ENCODE measurements at places on chromosomes 5 and 9.
A peak's percentile ranks its signal among the peaks of the same experiment; 100 is the strongest.

GRCh38 chr9:91160599-91161464 lies 200.9 kb downstream of the AUH start:
- no peak for DNase-seq

- DNase-seq: no peak
These were observed 8.8 kb downstream of the MSX2 start for GRCh38 chr5:174733091-174733690.

DNA sequence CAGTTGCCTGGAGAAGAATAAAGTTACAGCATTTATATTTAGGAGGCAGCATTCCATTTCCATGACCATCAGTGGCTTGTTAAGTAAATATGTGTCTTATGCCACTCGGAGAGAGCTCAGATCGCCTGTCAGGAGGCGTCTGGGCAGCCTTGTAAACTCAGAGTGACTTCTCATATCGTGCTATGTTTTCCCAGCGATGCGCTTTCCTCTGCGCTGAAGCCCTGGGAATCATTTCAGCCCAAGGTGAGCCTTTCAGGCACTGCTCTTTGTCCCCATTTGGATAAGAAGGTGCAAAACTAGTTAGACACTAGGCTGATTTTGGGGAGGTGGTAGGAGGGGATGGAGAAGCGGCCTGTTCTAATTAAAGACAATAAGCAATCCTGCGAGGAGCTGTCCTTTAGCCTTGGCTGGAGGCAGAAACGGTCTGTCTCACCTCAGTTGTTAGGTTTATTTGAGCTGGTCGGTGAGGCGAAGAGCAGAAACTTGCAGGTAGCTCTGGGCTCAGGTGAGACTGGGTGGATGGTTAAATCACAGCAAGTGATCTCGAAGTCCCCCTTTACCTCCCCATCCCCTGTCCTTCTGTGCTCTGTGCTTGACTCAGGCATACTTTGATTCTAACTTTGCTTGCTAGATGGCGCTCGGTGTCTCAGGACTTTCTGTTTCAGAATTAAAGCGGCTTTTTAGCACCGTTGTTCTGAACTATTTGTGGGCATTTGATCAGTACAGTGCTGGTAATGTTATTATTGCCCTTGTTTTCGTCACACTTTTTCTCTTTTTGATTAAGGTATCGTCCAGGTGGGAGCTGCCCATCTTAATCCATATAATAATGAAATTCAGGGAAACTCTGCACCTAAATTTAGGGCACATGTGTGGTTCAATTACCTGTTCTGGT lies 24.6 kb downstream of the NR2F1 start:
- DNase-seq: peak; percentile 14

GRCh38 chr5:159230657-159231056 lies 21.3 kb upstream of the RNF145 start:
- no peak for DNase-seq

DNA sequence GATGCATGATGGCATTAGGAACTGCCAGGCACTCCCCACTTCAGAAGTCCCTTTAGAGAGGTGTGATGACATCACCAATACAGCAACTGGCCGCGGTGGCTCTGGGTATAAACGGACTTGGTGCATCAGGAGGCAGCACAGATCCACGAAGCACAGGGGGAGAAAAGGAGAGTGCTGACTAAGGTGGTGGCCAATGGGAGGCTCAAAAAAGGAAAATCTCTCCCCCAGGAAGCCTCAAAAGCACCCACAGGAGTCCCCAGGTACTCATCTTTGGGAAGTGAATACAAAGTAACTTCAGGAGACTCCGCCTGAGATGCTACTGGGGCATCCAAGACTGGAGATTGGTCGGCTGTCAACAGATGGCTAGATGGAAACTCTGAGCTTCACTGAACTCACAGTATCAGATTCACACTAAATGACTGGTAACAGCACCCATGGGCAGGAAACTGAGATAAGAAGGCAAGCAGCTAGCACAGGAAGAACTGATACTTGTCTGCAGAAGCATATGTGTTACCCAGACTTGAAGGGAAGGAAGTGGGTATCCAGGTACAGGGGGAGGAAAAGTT lies 7.6 kb downstream of the TTC39B start:
- DNase-seq: no peak

GRCh38 chr5:137395011-137395755 lies 103.9 kb downstream of the SPOCK1 start:
- no peak for DNase-seq
